Brain pericyte (primary cell): ENCODE measurements at places on chromosomes 12 and 14.

DNA sequence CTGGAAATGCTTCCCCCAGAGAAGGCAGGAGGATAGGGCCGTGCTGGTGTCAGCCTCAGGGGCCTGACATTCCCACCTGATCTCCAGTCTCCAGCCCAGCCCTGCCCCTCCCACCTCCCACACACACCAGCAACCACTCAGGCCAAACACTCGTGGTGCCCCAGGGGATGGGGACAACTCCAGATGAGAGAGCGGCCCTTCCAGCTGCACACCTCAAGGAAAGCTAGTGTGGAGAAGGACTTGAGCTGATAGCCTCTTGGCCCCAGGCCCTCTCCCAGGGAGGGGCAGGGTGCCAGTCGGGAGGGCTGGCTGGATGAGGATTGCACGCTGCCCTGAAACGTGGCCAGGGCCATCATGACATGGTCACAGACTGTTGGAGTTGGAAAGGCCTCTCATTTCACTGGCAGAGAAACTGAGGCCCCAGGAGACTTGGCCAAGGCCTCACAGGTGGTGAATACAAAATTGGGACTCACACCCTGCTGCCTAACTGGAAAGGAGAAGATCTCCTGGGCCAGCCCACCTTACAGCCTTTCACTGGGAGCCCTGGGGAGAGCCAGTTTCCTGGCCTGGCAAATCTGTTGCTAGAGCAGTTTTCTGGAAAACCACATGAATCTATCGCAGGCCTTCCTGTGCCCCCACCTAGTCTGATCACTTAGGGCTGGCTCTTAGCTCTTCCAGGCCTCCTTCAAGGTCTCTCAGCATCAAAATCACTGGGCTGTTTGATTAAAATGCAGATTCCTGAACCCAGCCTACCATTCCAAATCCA is 52.1 kb downstream of the IRF2BPL start:
- no peak for DNase-seq

DNA sequence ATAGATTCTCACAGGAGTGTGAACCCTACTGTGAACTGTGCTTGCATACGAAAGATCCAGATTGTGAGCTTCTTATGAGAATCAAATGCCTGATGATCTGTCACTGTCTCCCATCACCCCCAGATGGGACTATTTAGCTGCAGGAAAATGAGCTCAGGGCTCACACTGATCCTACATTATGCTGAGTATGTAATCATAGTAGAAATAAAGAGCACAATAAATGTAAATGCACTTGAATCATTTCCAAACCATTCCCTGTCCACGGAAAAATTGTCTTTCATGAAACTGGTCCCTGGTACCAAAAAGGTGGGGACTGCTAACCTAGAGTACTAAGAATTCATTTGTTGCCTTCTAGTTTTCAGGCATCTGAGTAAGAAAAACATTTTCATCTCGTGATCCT is 1215.8 kb upstream of the TMEM132C start:
- DNase-seq: no peak

DNA sequence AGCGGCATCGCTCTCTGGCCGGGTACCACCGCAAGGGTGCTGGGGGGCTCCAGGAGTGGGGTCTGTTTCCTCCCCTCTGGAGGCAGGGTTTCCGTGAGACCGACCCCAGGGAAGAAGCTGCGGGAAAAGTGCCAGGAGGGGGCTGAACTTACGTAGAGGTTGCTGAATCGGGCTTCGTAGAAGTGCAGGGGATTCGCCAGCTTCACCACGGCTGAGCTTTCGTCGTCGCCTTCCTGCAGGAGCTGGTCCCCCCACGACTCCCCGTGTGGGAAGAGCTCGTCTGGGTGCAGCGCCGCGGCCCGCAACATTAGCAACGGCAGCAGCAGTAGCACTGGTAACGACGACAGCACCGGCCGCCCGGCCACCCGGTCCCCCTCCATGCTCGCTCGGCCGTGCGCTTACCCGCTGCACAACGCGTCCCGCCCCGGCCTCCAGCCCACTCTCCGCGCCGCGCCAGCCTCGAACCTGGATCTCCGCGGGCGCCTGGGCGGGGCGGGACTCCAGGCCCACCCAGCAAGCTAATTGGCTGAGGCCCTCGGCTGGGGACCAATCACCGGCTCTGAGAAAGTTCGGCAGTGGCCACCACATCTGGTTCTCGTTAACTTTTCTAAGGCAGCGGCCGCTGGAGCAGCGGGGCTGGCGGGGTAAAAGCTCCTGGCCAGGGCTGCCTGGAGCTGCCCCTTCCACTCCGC is at the start of gene NID2:
Gene NID2, minus strand, starts transcription at position 445 of the 692 bp plus-strand sequence. Its CDS starts 65 bp downstream, at position 380.
- peak; percentile 87 for DNase-seq

- no peak for DNase-seq
Measured at GRCh38 chr14:94320243-94320642, 2.9 kb downstream of the SERPINA6 start.

- DNase-seq: no peak
Measured at GRCh38 chr12:100249941-100250340, 16.9 kb downstream of the DEPDC4 start.

DNA sequence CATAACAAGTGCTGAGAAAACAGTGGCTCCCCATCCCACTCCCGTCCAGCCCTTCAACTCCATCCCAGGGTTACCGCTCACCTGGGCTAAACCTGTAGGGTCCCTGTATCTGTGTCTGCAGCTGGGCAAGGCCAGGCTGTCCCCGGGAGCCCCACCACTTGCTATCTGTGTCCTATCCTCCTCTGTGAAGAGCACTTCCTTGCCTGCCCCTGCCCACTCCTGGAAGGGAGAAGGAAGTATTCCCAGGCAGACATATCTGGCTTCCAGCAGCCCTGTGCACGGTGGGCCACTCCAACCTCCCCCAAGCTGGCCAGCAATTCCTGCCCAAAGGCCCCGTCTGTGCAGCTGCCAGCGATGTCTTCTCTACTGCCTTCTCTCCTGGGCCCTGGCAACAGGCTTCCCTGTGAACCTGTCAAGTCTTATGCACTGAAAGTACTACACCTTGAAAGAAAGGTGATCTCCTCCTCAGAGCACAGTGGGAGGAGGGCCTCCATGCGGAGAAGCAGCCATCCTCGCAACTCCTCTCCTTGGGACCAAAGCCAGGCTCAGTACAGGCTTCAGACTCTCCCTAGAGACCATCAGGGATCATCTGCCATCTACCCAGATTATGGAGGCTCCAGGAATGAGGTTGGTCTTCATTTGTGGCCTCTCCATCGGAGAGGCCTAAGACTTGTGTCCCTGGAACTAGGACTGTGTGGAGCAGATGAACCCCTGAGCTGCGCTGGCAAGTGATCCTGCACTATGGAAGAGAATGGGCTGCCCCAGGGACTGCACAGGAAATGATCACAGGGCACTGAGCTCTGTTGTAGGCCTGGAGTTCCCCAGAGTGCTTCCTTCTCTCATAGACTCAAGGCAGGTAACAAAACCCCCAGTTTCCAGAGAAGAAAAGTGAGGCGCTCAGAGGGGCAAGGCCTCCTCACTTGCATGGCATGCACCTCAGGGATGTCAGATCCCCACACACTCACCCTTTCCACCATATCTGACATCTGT is 663.6 kb downstream of the BCL11B start:
- no peak for DNase-seq

DNA sequence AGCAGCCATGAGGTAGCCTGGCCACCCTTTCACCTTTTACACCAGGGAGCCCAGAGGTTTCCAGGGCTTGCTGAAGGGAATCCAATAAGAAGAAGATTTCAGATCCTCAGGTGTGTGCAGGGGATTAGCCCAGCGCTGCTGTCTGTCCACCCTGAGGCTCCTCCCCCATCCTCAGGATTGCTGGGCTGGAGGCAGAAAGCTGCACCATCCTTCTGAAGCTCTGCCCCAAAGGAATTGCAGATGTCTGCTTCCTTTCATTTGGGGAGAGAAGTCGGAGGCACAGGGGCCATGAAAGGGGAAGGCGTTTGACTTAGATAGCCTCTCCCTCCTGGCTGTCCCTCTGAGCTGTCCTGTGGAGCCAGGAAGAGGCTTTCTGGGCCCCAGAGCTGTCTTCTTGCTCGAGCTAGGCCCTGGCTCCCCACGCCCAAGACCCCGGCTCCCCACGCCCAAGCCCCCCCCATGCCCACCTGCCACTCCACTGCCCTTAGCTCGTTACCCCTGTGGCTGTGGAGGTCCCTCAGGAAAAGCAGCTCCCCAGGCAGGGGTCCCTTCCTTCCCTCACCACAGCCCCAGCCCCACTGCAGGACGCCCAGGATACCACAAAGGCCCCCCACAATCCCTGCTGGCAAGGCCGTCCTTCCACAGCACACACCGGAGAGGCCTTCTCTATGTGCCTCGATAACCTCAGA is 359.0 kb downstream of the CACNA1C start:
- no peak for DNase-seq

GRCh38 chr12:116821291-116821690 is 60.0 kb downstream of the HRK start:
- DNase-seq: no peak

DNA sequence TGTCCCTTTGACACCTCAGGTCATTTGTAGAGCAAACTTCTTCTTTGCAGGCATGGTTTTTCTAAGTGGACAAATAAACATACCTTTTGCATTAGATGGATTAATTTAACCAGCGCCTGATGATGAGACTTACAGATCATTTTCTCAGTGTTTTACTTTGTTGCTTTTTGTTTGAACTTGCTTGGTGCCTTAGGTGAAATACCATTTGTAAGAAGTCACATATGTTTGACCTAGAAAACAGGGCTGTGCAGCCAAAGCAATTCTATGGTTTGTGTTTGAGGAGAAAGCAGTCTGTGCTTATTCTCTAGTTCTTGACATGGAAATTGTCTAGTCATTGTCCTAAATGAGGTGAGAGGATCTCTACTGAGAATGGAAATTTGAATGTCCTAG is 111.1 kb downstream of the DIP2B start:
- DNase-seq: no peak

GRCh38 chr12:4271717-4272423 is 1.7 kb upstream of the CCND2 start:
- DNase-seq: no peak

DNA sequence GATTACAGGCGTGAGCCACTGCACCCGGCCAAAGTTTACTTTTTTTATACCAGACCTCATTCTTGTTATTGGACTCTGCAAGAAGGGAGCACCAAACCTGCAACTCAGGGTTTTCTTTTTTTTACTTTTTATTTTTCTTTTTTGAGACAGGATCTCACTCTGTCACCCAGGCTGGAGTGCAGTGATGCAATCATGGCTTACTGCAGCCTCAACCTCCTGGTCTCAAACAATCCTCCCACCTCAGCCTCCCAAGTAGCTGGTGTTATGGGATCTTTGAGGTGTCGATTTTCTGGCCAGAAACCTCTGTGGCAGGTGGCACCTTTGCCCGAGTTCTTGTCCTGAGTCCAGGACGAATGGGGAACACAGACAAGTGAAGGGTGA is 4.2 kb upstream of the PWP1 start:
- no peak for DNase-seq

GRCh38 chr12:95988506-95989275 is 7.5 kb downstream of the HAL start:
- DNase-seq: no peak

- DNase-seq: no peak
Measured at GRCh38 chr14:89283327-89284060, 133.5 kb downstream of the FOXN3 start.

DNA sequence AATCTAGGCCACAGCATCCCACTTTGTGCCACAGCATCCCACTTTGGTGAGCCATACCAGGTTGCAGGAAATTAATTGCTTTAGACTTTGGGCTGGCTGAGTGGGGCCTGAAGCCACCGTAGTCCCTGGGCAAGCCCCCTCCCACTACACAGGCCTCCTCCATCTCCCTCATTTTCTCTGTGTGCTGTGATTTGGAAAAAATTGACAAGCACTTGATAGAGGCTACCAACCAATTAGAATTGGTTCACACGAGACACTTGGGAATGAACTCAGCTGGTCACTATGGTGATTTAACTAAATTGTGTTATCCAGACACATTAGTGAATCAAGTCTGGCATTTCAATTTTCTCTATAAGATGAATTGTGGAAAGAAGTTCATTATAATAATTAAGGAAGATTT is 481.1 kb downstream of the DIO2 start:
- no peak for DNase-seq

DNA sequence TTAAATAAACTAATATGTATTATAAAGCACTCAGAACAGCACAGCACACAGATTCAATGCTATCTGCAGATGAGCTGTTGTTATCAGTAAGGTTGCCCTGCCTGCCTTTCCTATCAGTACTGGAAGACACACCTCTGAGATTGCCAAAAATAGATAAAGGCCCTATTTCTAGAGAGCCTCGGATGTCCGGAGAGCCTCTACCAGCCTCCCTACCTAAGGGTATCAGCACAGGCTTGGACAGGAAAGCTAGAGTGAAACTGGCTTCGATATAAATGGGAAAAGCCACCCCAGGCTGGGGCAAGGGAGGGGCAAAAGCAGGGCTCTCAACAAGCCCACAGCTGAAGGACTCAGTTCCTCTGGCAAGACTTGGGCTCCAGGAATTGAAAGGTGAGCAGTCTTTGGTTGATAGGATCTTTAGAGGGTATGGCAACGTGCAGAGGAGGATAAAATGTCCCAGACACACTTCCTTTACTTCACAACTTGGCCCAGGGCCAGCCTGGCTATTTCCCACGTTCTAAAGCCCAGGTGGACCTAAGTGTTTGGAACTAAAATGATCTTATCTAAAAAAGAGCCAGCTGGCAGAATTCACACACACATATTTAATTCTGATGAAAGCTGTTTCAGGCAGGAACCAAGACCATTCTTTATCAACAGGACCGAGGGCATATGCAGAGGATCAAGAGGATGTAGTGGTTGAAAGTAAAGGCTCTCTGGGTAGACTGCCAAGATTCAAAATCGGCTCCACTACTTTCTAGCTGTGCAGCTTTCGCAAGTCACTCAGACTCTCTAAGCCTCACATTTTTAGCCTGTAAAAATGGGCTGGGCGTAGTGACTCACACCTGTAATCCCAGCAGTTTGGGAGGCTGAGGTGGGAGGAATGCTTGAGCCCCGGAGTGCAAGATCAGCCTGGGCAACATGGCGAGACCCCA is 37.8 kb upstream of the ITPR2 start:
- no peak for DNase-seq

DNA sequence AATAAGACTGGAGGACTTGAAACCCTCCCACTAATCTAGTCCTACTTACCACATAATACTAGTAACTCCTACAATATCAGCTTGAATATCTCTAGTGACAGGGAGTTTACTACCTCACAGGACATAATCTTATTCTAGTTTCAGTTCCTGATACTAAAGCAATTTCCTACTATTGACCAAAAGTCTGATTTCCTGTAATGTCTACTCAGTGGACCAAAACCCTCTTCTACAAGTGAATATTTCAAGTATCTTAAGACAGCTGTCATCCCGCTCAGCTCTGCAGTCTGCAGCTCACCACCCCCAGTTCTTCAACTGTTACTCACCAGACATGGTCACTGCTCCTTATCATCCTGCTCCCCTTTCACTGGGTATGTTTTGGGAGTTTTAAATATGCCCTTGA is 70.8 kb upstream of the TMCC3 start:
- no peak for DNase-seq

DNA sequence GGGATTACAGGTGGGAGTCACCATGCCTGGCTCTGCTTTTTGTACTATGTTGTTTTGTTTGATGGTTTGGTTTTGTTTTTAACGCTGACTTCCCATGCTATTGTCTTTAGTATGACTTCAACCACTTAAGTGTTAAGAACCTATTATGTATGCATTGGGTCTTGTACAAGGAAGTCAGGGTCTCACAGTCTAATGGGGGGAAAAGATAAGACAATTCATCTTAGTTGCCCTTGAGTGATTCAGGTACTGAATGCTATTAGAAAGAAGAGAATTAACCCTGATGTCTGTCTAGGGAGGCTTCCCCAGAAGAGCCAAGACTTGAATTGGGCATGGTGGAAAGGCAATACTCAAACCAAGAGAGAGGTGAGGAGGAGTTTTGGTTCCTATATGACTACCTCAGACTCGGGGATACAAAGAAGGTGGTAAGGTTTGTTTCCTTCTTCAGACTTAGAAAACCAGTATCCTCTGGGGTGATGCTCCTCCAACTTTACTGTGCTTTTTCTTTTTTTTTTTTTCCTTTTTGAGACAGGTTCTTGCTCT is 64.6 kb downstream of the SUSD6 start:
- no peak for DNase-seq
